ENCODE measurements at places on chromosomes 16 and 17. TPM values are rescaled to one million over a fixed set of nuclear protein-coding genes. Genes with fewer than 3 reads are reported as not detected.
A peak's percentile ranks its signal among the peaks of the same experiment; 100 is the strongest.

Gene SLC5A11
- total RNA-seq = not detected

Gene NSRP1
- total RNA-seq = 21.4 TPM

Gene CCL11
- total RNA-seq = not detected

Gene TBC1D3
- not detected for total RNA-seq

Gene TEKT5
- 0.15 TPM for total RNA-seq

Gene KRT32
- not detected for total RNA-seq

Gene FBXW10
- total RNA-seq = 0.10 TPM

GRCh38 chr16:64991001-64991400 lies 130.9 kb downstream of the CDH11 start:
- DNase-seq = no peak
- no peak overlapping the region for H3K27ac ChIP-seq
- H3K36me3 ChIP-seq = no peaks in the 10 kb centered on the region
- no peaks in the 10 kb centered on the region for H3K27me3 ChIP-seq

DNA sequence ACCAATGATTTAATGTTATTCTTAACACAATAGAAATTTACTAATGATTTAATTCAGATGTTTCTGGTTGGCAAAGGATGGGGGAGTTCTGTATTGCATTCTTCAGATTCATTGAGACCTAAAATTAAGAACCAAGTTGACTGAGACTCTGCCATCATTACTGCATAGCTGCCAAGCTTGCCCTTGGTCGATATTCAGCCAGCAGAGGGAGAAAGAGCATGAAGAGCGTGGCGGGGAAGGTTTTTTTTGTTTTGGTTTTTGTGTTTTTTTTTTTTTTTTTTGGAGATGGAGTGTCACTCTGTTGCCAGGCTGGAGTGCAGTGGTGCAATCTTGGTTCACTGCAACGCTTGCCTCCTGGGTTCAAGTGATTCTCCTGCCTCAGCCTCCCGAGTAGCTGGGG lies 659.4 kb upstream of the EEF2KMT start:
- no peaks in the 10 kb centered on the region for H3K36me3 ChIP-seq
- DNase-seq = no peak
- H3K4me1 ChIP-seq = no peaks in the 10 kb centered on the region
- no peak overlapping the region for H3K27ac ChIP-seq
- no peak overlapping the region for H3K4me3 ChIP-seq

- no peak overlapping the region for H3K27ac ChIP-seq
- DNase-seq = no peak
- H3K36me3 ChIP-seq = no peaks in the 10 kb centered on the region
- H3K4me3 ChIP-seq = no peak overlapping the region
Measured at GRCh38 chr16:4981473-4981872, 23.3 kb downstream of the SEC14L5 start.

DNA sequence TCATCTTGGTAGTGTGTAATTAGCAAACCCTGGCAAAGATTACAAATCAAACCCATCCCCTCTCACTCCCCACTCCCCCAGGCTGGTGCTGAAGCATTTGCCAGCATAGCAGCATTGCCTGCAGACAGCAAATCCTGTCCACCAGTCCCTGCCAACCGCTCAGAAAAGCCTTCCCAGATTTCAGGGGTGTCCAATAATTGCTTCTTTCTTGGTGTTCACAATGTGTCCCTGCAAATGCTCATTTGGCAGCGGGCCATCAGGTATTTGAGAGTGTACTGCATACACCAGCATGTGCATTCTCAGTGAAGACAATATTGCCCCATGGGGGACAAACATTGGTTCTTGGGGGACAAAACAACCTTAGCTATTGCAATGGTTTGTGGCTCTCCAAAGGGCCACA lies 28.2 kb downstream of the ORC6 start:
- DNase-seq = no peak
- no peaks in the 10 kb centered on the region for H3K27me3 ChIP-seq
- H3K27ac ChIP-seq = no peak overlapping the region
- H3K36me3 ChIP-seq = no peaks in the 10 kb centered on the region
- H3K4me1 ChIP-seq = no peaks in the 10 kb centered on the region

- no peak overlapping the region for H3K27ac ChIP-seq
- peak overlapping the region; percentile 7 for H3K4me3 ChIP-seq
- H3K4me1 ChIP-seq = peaks cover 55% of the 10 kb centered on the region
- no peaks in the 10 kb centered on the region for H3K36me3 ChIP-seq
- no peak for DNase-seq
- H3K27me3 ChIP-seq = peaks cover 81% of the 10 kb centered on the region
Measured at GRCh38 chr17:36939802-36940312, 2.6 kb downstream of the LHX1 start.

GRCh38 chr16:27786221-27786922 lies 236.4 kb downstream of the KATNIP start:
- no peak overlapping the region for H3K4me3 ChIP-seq
- no peaks in the 10 kb centered on the region for H3K27me3 ChIP-seq
- H3K4me1 ChIP-seq = no peaks in the 10 kb centered on the region
- DNase-seq = no peak
- H3K36me3 ChIP-seq = no peaks in the 10 kb centered on the region

- DNase-seq = no peak
- no peaks in the 10 kb centered on the region for H3K4me1 ChIP-seq
- no peak overlapping the region for H3K4me3 ChIP-seq
- no peaks in the 10 kb centered on the region for H3K36me3 ChIP-seq
- peaks cover 2% of the 10 kb centered on the region for H3K27me3 ChIP-seq
- H3K27ac ChIP-seq = no peak overlapping the region
Measured at GRCh38 chr16:85205747-85206471, 93.6 kb upstream of the CIBAR2 start.

GRCh38 chr16:65679785-65680184 lies 557.9 kb upstream of the CDH11 start:
- no peaks in the 10 kb centered on the region for H3K27me3 ChIP-seq
- no peaks in the 10 kb centered on the region for H3K4me1 ChIP-seq
- H3K27ac ChIP-seq = no peak overlapping the region
- no peaks in the 10 kb centered on the region for H3K36me3 ChIP-seq
- DNase-seq = no peak

DNA sequence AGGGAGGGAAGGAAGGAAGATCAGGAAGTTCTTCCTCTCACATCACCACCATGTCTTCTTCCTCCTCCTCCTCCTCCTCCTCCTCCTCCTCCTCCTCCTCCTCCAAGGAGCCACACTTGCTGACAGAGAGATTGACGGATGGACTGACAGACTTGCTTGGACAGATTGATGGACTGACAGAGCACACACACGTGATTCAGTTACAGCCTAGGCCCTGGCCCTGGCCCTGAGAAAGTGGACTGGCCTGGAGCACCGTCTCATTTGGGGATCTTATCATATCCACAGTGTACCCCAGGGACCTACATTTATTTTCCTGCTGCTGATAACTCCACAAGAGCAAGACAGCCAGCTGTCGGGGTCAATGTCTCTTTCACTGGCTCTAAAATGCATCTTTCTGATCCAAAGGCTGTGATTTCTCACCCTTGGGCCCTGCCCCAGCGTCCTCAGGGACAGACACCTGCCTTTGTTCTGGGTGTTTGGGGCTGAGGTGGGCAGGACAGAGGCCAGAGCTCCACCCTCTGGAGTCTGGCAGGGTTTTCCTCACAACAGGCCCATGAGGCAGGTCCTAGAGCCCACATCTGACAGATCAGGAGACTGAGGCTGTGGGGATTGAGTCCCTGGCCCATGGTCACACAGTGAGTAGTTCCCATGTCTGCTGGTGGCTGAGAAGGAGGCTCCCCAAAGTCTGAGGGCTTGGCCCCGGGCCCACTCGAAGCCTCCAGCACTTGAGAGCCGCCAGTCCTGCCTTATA lies 2.3 kb upstream of the P2RX1 start:
- no peak overlapping the region for H3K27ac ChIP-seq
- peaks cover 28% of the 10 kb centered on the region for H3K4me1 ChIP-seq
- DNase-seq = no peak
- H3K4me3 ChIP-seq = no peak overlapping the region
- no peaks in the 10 kb centered on the region for H3K36me3 ChIP-seq

- H3K4me3 ChIP-seq = peak overlapping the region; percentile 68
- H3K27me3 ChIP-seq = no peaks in the 10 kb centered on the region
- H3K36me3 ChIP-seq = no peaks in the 10 kb centered on the region
- H3K27ac ChIP-seq = no peak overlapping the region
- DNase-seq = no peak
- H3K4me1 ChIP-seq = peaks cover 27% of the 10 kb centered on the region
Measured at GRCh38 chr17:82334204-82334621, 647 bp upstream of the SECTM1 start.

DNA sequence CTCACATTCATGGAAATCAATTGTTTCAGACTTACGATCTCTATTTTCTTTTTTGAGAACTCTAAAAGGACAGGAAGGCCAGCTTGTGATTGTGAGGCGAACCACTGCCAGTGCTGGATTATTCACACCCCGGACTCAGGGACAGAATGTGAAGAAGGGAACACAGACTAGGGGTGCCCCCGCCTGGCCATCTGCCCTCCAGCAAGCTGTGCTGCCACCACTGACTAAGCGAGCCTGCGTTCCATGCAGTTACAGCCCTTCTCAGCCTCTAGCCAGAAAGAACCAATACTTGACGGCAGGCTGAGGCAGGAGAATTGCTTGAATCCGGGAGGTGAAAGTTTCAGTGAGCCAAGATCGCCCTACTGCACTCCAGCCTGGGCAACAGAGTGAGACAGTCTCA lies 2.8 kb downstream of the HAGH start:
- peak; percentile 21 for DNase-seq
- H3K27ac ChIP-seq = no peak overlapping the region
- H3K27me3 ChIP-seq = no peaks in the 10 kb centered on the region
- H3K4me3 ChIP-seq = no peak overlapping the region
- H3K36me3 ChIP-seq = peaks cover 3% of the 10 kb centered on the region
- H3K4me1 ChIP-seq = peaks cover 32% of the 10 kb centered on the region

- DNase-seq = no peak
- H3K27me3 ChIP-seq = peaks cover 1% of the 10 kb centered on the region
- H3K27ac ChIP-seq = no peak overlapping the region
Measured at GRCh38 chr16:84323606-84324005, 28.9 kb downstream of the WFDC1 start.

GRCh38 chr17:7750321-7750821 lies 32.8 kb downstream of the DNAH2 start:
- no peak overlapping the region for H3K4me3 ChIP-seq
- H3K4me1 ChIP-seq = no peaks in the 10 kb centered on the region
- peaks cover 1% of the 10 kb centered on the region for H3K27me3 ChIP-seq
- no peaks in the 10 kb centered on the region for H3K36me3 ChIP-seq
- no peak for DNase-seq

- H3K27me3 ChIP-seq = no peaks in the 10 kb centered on the region
- peaks cover 5% of the 10 kb centered on the region for H3K36me3 ChIP-seq
- H3K4me1 ChIP-seq = peaks cover 27% of the 10 kb centered on the region
- H3K27ac ChIP-seq = peak overlapping the region; percentile 58
- H3K4me3 ChIP-seq = peak overlapping the region; percentile 51
- peak; percentile 30 for DNase-seq
Measured at GRCh38 chr16:2686912-2687507, 4.7 kb downstream of the KCTD5 start.

- no peak overlapping the region for H3K27ac ChIP-seq
- no peaks in the 10 kb centered on the region for H3K36me3 ChIP-seq
- H3K4me3 ChIP-seq = no peak overlapping the region
- DNase-seq = no peak
Measured at GRCh38 chr16:25065899-25066298, 45.6 kb upstream of the LCMT1 start.

GRCh38 chr16:23786964-23787561 lies 32.2 kb downstream of the CHP2 start:
- H3K4me3 ChIP-seq = no peak overlapping the region
- no peaks in the 10 kb centered on the region for H3K36me3 ChIP-seq
- H3K27ac ChIP-seq = no peak overlapping the region
- no peak for DNase-seq
- peaks cover 18% of the 10 kb centered on the region for H3K27me3 ChIP-seq

GRCh38 chr16:87541147-87541871 lies 48.5 kb upstream of the ZCCHC14 start:
- no peak overlapping the region for H3K27ac ChIP-seq
- peaks cover 12% of the 10 kb centered on the region for H3K4me1 ChIP-seq

- H3K4me3 ChIP-seq = peak overlapping the region; percentile 59
- DNase-seq = peak; percentile 79
- peak overlapping the region; percentile 100 for H3K27ac ChIP-seq
- H3K36me3 ChIP-seq = peaks cover 29% of the 10 kb centered on the region
- H3K4me1 ChIP-seq = peaks cover 82% of the 10 kb centered on the region
Measured at GRCh38 chr17:59845595-59846393, 46.9 kb downstream of the TUBD1 start.
